ENCODE measurements at places on chromosomes 1 and 21. TPM values are rescaled to one million over a fixed set of nuclear protein-coding genes. Genes with fewer than 3 reads are reported as not detected.

BEND5 gene
- 51.0 TPM for total RNA-seq

RYR2 gene
- total RNA-seq = not detected

ZMYND12 gene
- total RNA-seq = 0.84 TPM

CRNN gene
- not detected for total RNA-seq

SCYL3 gene
- total RNA-seq = 11.4 TPM

LRRIQ3 gene
- total RNA-seq = 1.6 TPM
